Effector CD8-positive, alpha-beta T cell (primary cell): ENCODE measurements at places on chromosomes 11 and 22.

- no peak for DNase-seq
These were observed 3.7 kb upstream of the CD44 start for GRCh38 chr11:35135222-35135621.

DNA sequence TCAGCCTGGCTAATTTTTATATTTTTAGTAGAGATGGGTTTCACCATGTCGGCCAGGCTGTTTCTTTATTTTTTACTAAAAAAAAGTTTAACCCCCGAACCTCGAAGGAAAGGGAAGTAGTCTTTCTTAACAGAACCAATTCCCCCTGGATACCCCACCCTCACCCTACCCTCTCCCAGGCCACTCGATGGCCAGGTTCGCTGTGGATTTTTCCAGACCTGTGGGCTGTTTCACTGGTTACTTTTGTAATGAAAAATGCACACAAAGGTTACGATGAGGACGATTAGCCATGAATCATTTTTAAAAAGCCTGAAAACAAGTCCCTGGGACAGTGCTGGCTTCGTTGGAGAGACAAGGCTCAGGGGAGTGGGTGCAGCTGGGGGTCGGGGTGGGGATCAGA lies 2.5 kb downstream of the TSPO start:
- DNase-seq: no peak

GRCh38 chr22:31329029-31329428 lies 17.1 kb downstream of the PATZ1 start:
- DNase-seq: no peak

- DNase-seq: no peak
These were observed 24.0 kb upstream of the LRRC10B start for GRCh38 chr11:61484541-61484940.

DNA sequence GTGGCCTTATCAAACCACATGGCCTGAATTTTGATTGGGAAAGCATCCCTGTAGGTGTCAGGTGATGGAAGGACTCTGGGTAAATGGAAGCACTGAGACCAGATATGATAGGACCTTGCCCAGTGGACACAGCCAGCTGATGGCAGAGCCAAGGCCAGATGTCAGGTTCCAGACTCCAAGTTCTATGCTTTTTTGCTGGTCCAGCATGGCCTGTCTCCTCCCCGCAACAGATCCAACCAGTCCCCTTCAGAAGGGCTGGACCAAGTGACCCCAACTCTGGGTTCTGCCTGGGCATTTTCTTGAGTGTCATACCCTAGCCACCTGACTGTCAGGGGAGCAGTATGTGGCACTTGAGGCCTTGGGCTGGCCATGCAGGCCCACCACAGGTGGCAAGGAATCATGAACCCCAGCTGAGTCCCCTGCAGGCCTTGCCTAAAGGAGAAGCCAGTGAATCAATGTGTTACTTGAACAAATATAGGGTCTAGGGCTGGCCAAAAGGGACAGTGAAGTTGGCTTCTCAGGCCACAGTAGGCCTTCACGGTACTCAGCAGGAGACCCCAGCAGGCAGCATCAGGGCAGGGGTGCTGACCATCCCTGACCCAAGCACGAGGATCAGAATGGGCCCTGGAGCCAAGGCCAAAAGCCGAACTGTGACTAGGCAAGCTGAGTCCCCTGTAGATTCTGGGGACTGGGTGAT lies 27.1 kb downstream of the KCNQ1OT1 start:
- no peak for DNase-seq

- DNase-seq: peak; percentile 47
These were observed 31.6 kb downstream of the EIF3F start for GRCh38 chr11:8018484-8019313.

DNA sequence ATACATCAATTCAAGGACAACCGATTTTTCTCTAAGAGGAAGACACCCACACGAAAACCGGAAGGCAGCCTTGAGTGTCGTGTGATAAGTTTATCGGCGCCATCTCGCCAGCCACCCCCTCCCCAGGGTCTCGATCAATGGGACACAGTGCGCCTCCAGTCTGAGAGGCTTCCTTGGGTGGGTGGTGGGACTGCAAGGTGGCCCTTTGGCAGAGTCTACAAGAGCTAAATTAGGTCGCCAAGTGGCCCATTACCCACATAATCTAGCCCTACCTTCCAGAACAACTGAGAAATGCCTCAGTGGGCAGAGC lies 64.0 kb downstream of the CD6 start:
- DNase-seq: no peak

DNA sequence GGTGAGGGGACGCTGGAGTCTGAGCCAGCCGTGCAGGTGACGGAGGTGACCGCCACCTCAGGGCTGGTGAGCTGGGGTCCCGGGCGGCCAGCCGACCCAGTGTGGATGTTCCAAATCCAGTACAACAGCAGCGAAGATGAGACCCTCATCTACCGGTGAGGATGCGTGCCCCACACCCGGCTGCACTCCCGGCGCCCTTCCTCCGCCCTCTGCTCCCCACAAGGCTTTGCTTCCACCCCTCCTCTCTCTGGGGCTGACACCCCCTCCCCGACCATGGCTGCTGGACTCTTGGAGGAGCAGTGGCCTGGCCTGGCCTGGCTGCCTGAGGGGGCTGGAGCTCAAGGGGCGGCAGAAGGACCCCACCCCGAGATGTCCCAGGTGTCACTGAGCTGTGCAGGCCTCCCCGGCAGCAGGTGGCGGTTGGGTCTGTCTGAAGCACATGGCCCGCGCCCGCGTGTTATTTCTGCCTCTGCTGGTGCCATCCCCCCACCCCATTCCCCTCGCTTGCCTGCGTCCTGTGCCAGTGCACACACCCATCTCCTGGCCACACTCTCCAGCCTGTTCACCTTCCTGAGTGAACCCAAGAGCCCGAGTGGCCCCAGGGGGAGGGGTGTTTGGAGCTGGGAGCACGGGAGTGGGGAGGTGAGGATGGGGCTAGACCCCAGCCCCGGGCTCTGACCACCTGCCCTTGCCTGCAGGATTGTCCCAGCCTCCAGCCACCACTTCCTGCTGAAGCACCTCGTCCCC lies 2.2 kb downstream of the LRFN4 start:
- no peak for DNase-seq

GRCh38 chr11:94793822-94794221 lies 25.7 kb downstream of the AMOTL1 start:
- DNase-seq: no peak

DNA sequence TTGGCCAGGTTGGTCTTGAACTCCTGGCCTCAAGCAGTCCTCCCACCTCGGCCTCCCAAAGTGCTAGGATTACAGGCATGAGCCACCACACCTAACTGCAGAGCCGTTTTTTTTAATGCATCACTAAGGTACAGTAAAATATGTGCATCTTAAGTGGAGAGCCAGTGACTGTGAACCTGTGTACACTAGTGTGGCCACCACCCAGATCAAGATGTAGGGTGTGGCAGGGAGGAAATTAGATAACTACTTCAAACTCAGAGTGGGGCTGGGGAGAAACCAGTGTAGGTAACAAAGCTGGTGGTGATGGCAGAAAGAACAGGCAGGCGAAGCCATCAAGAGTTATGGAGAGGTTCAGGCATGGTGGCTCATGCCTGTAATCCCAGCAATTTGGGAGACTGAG lies 14.4 kb downstream of the SNAP29 start:
- no peak for DNase-seq
